Stimulated activated CD8-positive, alpha-beta memory T cell treated with anti-CD3 and anti-CD28 coated beads, Interleukin-2, amount 100 ng/mL, for 1 hour (primary cell): ENCODE measurements at places on chromosomes 2 and 18.

GRCh38 chr18:70289351-70290312 is 787 bp downstream of the SOCS6 start:
- no peak for DNase-seq

GRCh38 chr18:76518860-76519538 is 24.0 kb upstream of the ZNF516 start:
- DNase-seq, result no peak

DNA sequence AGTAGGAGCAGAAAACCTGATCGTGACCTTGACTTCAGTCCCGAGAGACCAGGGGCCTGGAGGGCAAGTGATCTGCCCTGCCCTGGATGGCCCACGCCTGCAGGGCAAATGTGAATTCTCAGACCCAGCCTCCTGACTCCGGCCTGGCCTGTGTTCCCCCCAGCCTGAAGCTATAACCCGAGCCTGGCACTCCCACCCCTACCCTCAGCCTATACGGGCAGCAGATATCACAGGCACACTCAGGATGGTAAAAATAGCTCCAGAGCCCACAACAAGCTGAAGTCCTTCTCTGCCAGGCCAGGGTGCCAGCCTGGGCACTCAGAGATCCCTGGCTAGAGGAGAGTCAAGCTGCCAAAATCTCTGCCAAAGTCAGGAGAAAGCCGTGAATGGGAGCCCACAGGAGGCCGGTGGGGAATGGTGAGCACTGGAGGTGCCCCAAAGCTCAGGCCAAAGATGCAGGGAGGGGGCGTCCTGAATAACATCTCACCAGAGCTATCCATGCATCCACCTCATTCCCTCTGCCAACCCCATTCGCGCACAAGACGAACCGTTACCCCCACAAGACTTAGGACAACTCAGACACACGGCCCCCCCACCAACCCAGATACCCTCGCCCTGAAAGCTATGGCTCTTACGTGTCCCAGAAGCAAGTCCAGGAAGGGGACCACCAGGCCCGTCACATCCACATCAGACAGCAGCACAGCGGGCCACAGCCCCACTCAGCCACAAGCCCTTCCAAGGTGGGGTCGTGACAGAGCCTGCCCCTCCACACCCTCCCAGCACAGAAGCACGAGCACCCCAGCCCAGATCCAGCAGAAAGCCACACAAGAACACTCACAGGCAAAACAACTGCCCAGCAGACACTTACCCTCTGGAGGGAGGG is 144.9 kb downstream of the TNS1 start:
- DNase-seq, result no peak

DNA sequence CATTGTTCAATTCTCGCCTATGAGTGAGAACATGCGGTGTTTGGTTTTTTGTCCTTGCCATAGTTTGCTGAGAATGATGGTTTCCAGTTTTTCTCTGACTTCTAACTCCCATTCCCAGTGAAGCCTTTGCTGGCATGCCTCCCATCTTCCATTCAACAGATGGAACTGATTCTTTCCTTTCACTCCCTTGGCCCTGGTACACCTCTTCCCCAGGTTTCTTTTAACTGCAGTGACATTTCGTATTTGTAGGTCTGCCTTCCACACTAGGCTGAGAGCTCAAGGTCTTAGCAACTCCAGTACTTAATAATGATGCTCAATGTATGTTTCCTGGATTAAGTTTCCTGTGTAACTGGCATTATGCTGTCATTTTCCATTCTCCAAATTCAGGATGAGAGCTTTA is 48.5 kb downstream of the GAREM1 start:
- DNase-seq, result no peak

GRCh38 chr2:240789501-240790369 is 30.3 kb downstream of the KIF1A start:
- DNase-seq, result no peak

DNA sequence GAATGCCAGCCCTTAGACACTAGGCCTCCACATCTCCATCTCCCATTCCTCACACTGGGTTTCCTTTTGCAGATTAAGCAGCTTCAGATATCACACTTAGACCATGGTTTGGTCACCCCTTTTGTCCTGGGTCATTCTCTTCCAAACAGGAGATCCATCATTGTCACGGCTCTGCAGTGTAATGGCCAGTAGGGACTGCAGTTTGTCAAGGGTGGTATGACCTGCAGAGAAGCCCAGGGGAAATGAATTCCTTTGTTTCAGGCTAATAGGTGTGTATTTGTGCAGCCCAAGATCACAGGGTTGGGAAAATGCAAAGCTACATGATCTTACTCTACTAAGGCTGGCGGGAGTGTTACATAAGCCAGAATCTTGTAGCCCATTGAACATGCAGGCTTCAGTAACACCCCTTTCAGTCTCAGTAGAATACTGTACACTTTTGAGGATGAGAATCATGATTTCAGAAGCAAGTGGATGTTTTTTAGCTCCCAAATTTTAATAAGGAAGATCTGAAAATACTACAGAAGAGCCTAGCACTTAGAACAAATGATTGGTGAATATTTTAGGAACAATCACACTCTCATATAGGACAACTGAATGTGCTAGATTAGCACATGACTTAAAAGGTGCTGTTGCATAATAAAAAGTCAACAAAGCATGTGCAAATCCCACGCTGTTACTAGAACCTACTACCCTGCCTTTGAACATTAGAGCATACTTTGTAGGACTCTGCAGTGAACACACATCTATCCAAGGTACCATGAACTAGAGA is 24.0 kb upstream of the LPIN1 start:
- DNase-seq, result no peak
